ENCODE measurements at places on chromosomes 16 and 17.

DNA sequence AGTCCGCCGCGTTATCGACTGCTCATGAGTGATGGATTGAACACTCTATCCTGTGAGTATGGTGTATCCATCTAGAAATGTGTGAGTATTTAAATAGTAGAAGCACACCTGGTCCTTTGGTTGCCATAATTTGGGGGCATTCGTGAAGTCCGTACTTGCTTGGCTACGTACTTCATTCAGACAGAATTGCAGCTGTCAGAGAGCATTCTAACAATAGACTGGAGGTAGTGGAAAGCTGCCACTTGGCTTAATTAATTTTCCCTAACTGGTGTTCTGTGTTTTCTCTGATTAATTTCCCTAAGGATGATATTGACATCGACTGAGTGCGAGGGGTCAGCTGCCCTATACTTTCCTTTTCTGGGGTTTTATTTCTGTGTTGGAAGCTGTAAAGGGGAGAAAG, 14.1 kb downstream of the RPA1 start:
- DNase-seq: peak; percentile 28

- DNase-seq: peak; percentile 16
Observed at GRCh38 chr17:40253565-40253964, 34.1 kb upstream of the CDC6 start.

- DNase-seq: no peak
Observed at GRCh38 chr17:50737118-50737698, 17.8 kb downstream of the LUC7L3 start.

DNA sequence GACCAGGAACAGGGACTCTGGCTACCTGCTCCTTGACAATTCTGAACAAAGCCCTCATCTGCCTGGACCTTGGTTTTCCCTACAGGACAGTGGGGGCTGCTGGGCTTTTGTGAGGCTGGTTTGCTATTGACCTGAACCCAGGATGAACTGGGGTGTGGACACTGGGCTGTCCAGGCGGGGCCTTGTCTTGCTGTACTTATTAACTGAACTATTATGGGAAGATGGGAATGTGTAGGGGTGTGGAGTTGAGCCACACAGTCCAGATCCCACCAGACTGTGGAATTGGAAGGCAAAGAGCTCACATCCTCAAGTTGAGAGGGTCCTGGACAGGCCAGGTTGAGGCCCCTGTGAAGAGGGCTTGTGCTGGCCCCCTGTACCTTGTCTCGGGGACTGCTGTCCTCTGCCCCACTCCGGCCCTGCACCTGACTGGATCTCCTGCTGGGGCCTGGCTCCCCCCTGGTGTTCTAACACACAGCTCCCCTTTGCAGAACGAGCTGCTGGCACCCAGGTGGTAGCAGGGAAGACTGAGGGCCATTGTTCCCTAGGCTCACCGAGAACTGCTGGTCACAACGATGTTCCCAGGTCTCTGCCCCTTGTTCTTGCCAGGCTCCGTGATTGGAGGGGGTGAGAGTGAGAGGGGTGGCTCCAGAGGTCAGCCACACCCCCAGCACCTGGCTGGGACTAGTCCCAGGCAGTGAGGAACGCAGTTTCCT, 51.8 kb upstream of the CDC42EP4 start:
- no peak for DNase-seq

GRCh38 chr17:64500487-64500859, 3.6 kb upstream of the POLG2 start:
- no peak for DNase-seq

All from spinal cord (tissue), 10 donors.